ENCODE measurements at places on chromosomes 4 and X. TPM values are rescaled to one million over a fixed set of nuclear protein-coding genes. Genes with fewer than 3 reads are reported as not detected.

The KLHL4 gene
- 49.3 TPM for total RNA-seq

The ARMCX1 gene
- total RNA-seq, result 33.0 TPM

The VCX3B gene
- not detected for total RNA-seq

- peak; percentile 33 for DNase-seq
These were observed 39.9 kb downstream of the TXLNG start for GRCh38 chrX:16826207-16826606.

DNA sequence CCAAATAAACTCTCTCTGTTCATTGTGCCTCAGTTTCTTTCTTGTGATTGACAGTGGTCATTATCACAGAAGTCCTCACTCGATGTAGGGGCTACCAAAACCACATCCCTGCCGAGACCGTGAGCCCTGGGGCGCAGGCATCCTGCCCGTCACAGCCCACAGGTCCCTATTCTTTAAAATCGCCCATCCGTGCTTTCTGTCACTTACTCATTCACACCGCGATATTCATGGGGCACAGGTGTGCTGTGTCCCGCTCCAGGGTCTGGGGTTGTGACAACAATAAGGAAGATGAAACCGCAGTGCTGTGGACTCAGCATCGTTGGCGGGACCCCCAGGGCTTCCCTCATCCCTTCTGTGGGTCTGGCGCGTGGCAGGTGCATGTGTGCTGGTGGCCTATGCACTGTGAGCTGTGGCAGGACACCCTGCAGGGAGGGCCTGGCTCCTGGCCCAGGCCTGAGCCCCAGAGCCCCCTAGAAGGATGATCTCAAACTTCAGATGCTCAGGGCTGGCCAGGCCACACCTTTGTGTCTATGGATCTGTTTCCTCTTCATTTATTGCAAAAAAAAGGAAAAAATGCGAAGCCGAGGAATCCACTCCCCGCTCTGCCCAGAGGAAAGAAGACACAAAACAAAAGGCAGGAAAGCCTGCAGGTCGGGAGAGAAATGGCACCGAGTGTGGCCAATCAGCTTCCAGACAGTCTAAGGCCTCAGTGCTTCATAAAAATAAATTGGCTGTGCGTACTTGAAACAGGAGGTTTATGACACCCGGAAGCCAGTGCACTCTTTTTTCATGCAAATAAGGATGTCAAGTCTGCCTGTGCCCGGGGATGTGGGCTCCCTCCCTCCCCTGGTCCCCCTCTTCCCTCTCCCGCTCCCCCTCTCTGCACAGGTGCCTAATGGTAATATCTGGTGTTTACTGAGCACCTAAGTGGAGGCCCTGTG lies 109.5 kb upstream of the ADRA2C start:
- DNase-seq, result peak; percentile 72

- no peak for DNase-seq
These were observed 33.6 kb upstream of the CXCL8 start for GRCh38 chr4:73706811-73707210.

The CNGA2 gene
- not detected for total RNA-seq

DNA sequence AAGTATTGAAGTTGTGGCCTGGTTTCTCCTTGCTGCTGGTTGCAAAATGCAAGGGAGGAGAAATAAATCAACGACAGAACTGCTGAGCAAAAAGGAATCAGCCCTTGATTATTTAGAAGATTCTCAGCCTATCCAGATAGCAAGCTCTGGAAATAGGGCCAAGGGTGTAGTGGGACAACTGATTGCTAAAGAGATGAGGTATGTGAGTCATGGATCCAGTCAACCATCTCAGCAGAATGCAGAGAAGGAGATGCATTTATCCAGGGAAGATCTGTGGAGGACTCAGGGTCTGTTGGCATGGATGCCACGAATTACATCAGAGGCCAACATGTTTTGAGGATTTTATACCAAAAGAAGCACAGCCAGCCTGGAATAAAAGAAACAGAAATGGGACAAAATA lies 36.7 kb downstream of the FOXR2 start:
- no peak for DNase-seq

- DNase-seq, result no peak
These were observed 236.0 kb downstream of the AFAP1 start for GRCh38 chr4:7703688-7704087.

The SULT1B1 gene
- total RNA-seq, result not detected

DNA sequence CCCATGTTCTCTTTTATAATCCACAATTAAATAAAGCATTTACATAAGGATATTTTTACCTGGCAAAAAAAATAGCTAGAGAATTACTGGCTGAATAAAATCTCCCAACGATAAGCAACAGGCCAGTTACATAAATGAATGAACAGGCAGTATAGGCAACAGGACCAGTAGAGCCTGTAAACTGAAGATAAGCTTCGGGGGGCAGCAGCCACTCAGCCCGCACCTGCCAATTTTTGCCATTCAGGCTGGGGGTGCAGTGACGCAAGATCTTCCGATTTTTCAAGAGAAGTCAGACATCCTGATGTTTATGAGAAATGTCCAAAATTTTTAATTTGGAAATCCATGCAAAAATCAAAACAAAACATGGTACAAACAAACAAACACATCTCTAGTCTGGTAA lies 49.0 kb upstream of the CDKN2AIP start:
- DNase-seq, result no peak

GRCh38 chr4:78566834-78567499 lies 15.4 kb downstream of the ANXA3 start:
- no peak for DNase-seq

DNA sequence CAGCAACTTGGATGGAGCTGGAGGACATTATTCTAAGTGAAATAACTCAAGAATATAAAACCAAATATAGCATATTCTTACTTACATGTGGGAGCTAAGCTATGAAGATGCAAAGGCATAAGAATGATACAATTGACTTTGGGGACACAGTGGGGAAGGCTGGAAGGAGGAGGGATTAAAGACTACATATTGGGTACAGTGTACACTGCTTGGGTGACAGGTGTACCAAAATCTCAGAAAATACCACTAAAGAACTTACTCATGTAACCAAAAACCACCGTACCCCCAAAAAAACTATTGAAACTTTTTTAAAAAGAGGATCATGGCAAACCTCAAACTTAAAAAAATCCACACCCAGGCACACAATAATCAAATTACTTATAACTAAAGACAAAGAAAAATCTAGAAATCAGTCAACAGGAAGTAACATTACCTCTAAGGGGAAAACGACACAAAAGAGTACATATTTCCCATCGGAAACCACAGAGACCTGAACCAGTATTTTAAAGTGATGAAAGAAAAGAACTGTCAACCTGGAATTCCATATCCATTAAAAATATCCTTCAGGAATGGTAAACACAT lies 241.8 kb downstream of the PRDM5 start:
- no peak for DNase-seq

- DNase-seq, result no peak
These were observed 15.2 kb upstream of the GTPBP6 start for GRCh38 chrX:333611-334311.

GRCh38 chr4:85879518-85879917 lies 404.6 kb downstream of the ARHGAP24 start:
- DNase-seq, result no peak

- DNase-seq, result no peak
These were observed 81.5 kb downstream of the SLIT2 start for GRCh38 chr4:20333141-20333715.

DNA sequence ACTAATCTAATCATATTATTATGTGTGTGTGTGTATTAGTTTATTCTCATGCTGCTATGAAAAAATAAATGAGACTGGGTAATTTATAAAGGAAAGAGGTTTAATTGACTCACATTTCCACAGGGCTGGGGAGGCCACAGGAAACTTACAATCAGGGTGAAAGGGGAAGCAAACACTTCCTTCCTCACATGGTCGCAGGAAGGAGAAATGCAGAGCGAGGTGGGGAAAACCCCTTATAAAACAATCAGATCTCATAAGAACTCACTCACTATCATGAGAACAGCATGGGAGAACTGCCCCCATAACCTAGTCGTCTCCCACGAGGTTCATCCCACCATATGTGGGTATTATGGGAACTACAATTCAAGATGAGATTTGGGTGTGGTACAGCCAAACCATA lies 190.9 kb upstream of the TAPT1 start:
- no peak for DNase-seq

DNA sequence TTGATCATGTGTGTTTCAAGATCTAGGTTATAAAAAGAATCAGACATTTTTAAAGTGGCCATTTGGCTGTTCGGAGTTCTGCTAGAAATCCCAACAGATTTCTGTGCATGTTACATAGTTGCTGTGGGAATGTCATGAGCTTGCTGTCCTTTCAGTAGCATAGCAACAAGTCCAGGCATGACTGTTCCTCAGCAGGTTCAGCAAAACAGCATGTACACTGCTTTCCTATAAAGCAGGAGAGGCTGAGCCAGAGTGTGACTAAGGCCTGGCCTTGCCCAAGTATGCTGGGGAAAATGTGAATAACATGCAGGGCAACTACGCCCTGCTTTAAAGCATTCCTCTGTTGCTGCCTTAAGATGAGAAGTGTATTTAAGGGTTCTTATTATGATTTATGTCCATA lies 217.1 kb upstream of the SMIM31 start:
- no peak for DNase-seq

- DNase-seq, result no peak
These were observed 251.6 kb downstream of the NPFFR2 start for GRCh38 chr4:72283357-72283756.

- no peak for DNase-seq
These were observed 27.1 kb downstream of the TMEM271 start for GRCh38 chr4:548976-549375.

The SPP1 gene
- 98.0 TPM for total RNA-seq

The SPIN2A gene
- 1.4 TPM for total RNA-seq

DNA sequence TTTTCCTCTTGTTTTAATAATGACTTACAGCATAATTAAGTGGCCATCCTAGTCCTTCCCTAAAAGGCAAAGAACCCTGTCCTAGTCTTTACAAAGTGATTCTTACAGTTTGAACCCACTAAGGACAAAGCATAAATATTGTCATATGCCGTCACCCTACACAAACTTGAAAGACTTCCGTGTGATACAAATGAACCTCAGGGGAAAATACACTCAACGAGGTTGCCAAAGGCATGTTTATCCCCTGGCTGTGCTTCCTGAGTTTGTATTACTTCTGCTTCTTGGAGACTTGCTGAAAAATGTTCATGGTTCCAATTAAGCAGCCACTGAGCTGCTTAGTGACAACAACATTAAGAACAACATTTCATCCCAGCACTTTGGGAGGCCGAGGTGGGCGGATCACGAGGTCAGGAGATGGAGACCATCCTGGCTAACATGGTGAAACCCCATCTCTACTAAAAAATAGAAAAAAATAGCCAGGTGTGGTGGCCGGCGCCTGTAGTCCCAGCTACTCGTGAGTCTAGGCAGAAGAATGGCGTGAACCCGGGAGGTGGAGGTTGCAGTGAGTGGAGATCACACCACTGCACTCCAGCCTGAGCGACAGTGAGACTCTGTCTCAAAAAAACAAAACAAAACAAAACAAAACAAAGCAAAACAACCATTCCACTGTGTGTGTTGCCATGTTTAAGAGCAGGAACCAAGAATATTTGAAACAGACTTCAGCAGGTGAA lies 16.2 kb downstream of the RASSF6 start:
- DNase-seq, result no peak

The LIMCH1 gene
- 0.76 TPM for total RNA-seq

- DNase-seq, result no peak
These were observed 30.5 kb upstream of the DHX15 start for GRCh38 chr4:24614881-24615280.

DNA sequence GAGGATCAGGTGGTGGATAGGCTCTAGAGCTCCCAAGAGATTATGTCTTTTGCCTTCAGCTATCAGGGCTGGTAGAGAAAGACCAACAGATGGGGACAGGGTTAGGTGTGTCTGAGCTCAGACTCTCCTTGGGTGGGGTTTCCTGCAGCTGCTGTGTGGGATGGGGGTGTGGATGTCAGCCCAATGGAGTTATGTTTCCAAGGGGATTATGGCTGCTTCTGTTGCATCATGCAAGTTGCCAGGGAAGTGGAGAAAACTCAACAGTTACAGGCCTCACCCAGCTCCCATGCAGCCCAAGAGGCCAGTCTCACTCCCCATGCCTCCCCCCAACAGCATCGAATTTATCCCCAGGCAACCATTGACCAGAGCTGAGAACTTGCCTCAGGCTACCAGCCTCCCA lies 80.2 kb upstream of the CDX4 start:
- DNase-seq, result no peak

GRCh38 chrX:97070346-97070745 lies 186.6 kb downstream of the RPA4 start:
- no peak for DNase-seq

DNA sequence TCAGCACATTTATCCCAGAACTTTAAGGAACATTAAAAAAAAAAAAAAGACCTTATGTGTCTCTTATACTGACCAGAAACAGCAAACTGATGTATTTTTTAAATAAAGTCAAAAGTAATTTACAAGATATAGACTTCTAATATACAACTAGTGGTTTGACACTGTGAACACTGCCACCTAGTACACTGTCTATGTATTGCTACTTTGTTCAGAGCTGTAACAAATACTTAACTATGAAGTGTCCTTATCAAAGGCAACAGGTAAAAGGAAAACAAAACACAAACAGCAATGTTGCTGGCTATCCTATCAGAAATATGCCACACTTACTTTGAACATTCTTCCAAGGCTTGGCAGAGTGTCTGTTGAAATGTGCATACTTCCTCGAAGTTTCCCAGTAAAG lies 60.4 kb downstream of the CD40LG start:
- no peak for DNase-seq

The CRMP1 gene
- total RNA-seq, result 106 TPM

- DNase-seq, result peak; percentile 83
These were observed 1.2 kb downstream of the TMSB4X start for GRCh38 chrX:12975991-12976558.

DNA sequence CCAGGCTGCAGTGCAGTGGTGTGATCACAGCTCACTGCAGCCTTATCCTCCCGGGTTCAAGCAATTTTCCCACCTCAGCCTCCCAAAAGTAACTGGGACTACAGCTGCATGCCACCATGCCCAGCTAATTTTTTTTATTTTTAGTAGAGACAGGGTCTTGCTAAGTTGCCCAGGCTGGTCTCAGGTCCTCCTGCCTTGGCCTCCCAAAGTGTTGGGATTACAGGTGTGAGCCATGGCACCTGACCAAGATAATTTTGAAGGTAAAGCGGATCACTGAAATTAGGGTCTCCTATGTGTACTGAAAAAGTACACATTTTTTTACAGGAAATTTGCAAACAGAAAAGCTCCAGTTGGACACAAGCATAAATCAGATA lies 4.8 kb downstream of the SAT1 start:
- DNase-seq, result no peak

The ELMOD2 gene
- total RNA-seq, result 27.1 TPM

The STIM2 gene
- 27.3 TPM for total RNA-seq

- no peak for DNase-seq
These were observed 32.2 kb downstream of the DHRSX start for GRCh38 chrX:2468261-2469195.

GRCh38 chrX:123993326-123993725 lies 31.8 kb downstream of the STAG2 start:
- DNase-seq, result no peak

The ADD1 gene
- 201 TPM for total RNA-seq

Data from H7 (cell line).